ENCODE measurements at places on chromosomes 3 and 15. TPM values are rescaled to one million over a fixed set of nuclear protein-coding genes. Genes with fewer than 3 reads are reported as not detected.

DNA sequence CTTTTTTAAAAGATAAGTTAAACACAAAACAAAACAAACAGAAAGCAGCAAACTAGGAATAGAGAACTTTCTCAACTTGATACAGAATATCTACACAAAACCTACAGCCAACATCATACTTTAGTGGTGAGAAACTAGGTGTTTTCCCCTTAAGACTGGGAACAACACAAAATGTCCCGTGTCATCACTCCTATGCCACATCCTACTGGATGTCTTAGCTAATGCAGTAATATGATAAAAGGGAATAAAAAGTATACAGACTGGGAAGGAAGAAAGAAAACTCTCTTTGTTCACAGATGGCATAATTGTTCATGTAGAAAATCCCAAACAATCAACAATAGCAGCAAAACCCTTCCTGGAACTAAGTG, 45.9 kb downstream of the TMEM45A start:
- no peak for DNase-seq

The DIPK2A gene
- 23.3 TPM for total RNA-seq

DNA sequence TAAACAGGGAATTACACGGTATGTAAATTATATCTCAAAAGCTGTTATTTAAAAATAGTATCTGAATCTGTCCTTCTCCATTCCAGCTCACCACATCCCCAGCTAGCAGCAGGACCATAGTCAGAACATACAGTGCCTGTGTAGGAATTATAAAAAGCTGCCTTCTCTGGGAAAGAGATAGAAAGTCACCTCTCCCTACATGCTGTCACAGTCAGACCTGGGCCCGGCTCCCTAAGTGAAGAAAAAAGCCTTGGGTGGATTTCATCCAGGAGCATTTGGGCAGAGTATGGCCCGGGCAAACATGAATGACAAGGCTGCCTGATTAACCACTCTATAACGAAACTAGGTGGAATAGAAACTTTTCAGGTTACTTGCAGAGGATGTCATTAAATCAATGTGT, 144.1 kb downstream of the CNTN3 start:
- DNase-seq: no peak

The TPM1 gene
- 1,337 TPM for total RNA-seq

The ATP8B4 gene
- 0.89 TPM for total RNA-seq
